ENCODE measurements at places on chromosomes 11 and 22. TPM values are rescaled to one million over a fixed set of nuclear protein-coding genes. Genes with fewer than 3 reads are reported as not detected.

GRCh38 chr11:134749040-134749839 lies 337.2 kb upstream of the B3GAT1 start:
- H3K27ac ChIP-seq: no peak overlapping the region
- no peaks in the 10 kb centered on the region for H3K4me1 ChIP-seq
- no peak for DNase-seq
- H3K4me3 ChIP-seq: no peak overlapping the region
- no peaks in the 10 kb centered on the region for H3K36me3 ChIP-seq

- DNase-seq: no peak
- H3K27ac ChIP-seq: no peak overlapping the region
- H3K36me3 ChIP-seq: no peaks in the 10 kb centered on the region
- H3K4me1 ChIP-seq: no peaks in the 10 kb centered on the region
Observed at GRCh38 chr22:17569971-17570511, 6.7 kb downstream of the SLC25A18 start.

DNA sequence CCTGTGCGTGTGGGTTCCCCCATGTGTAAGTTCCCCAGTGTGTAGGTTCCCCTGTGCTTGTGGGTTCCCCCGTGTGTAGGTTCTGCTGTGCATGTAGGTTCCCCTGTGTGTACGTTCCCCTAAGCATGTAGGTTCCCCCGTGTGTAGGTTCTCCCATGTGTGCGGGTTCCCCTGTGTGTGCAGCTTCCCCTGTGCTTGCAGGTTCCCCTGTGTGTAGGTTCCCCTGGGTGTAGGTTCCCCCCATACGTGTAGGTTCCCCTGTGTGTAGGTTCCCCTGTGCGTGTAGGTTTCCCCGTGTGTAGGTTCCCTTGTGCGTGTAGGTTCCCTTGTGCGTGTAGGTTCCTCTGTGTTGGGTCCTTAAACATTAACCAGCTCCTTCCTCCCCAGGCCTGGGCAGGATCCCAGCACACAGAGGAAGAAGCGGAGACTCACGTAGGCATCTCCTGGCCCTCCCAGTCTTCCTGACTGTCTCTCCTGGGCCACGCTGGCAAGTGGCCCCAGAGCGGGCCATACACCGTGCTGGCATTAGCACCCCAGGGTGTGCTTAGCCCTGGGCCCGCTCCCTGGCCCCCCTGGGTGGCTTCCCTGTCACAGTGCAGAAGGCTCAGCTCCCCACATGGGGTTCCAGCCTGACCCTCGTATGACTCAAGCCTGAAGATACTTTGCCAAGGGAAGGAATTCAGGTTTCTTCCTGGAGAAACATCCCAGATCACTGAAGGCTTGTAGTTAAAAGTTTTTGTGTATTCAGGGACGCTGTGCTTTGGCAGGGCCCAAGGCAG lies 2.8 kb upstream of the GRAMD4 start:
- H3K27ac ChIP-seq: no peak overlapping the region
- H3K4me1 ChIP-seq: peaks cover 23% of the 10 kb centered on the region
- H3K36me3 ChIP-seq: peaks cover 1% of the 10 kb centered on the region

DNA sequence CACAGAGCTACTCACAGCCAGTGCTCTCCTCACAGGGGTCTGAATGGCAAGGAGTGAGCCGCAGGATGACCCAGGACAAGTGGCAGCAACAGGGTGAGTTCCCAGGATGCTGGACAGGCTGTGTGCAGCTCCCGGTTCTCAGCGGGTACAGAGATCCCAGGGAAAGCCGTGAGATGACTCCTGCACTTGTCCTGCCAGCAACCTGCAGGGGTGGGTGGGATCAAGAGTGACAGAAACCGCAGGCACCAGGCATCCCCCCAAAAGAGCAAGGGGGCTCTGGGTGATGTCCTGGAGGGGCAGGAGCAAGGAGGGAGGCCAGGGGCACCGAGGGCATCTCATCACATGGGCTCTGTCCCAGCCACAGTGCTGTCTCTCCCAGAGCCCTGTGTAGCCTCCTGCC lies 15.9 kb upstream of the PRODH start:
- no peak overlapping the region for H3K4me3 ChIP-seq
- DNase-seq: no peak
- H3K27ac ChIP-seq: no peak overlapping the region
- H3K36me3 ChIP-seq: no peaks in the 10 kb centered on the region
- H3K27me3 ChIP-seq: peaks cover 10% of the 10 kb centered on the region
- no peaks in the 10 kb centered on the region for H3K4me1 ChIP-seq

GRCh38 chr11:4695442-4695841 lies 2.2 kb downstream of the OR51E2 start:
- H3K27ac ChIP-seq: no peak overlapping the region
- DNase-seq: no peak
- no peaks in the 10 kb centered on the region for H3K4me1 ChIP-seq
- no peaks in the 10 kb centered on the region for H3K36me3 ChIP-seq

GRCh38 chr11:57786436-57786835 lies 24.8 kb downstream of the CTNND1 start:
- no peak overlapping the region for H3K27ac ChIP-seq
- no peaks in the 10 kb centered on the region for H3K36me3 ChIP-seq
- no peaks in the 10 kb centered on the region for H3K27me3 ChIP-seq
- peaks cover 19% of the 10 kb centered on the region for H3K4me1 ChIP-seq

- no peak for DNase-seq
- H3K36me3 ChIP-seq: no peaks in the 10 kb centered on the region
- H3K4me1 ChIP-seq: peaks cover 10% of the 10 kb centered on the region
- H3K27ac ChIP-seq: no peak overlapping the region
- H3K27me3 ChIP-seq: peaks cover 13% of the 10 kb centered on the region
- H3K4me3 ChIP-seq: no peak overlapping the region
Observed at GRCh38 chr11:119704849-119705248, 24.2 kb downstream of the NECTIN1 start.

GRCh38 chr11:94732617-94733281 lies 35.4 kb upstream of the AMOTL1 start:
- no peaks in the 10 kb centered on the region for H3K36me3 ChIP-seq
- H3K27ac ChIP-seq: no peak overlapping the region
- no peaks in the 10 kb centered on the region for H3K27me3 ChIP-seq
- no peak for DNase-seq

KCNQ1 gene
- total RNA-seq: 9.5 TPM

All from activated CD8-positive, alpha-beta T cell treated with anti-CD3 and anti-CD28 coated beads for 36 hours (primary cell).